ENCODE measurements at places on chromosomes 1 and 21.

GRCh38 chr1:42529724-42530181 lies 66.7 kb downstream of the CCDC30 start:
- DNase-seq = no peak

DNA sequence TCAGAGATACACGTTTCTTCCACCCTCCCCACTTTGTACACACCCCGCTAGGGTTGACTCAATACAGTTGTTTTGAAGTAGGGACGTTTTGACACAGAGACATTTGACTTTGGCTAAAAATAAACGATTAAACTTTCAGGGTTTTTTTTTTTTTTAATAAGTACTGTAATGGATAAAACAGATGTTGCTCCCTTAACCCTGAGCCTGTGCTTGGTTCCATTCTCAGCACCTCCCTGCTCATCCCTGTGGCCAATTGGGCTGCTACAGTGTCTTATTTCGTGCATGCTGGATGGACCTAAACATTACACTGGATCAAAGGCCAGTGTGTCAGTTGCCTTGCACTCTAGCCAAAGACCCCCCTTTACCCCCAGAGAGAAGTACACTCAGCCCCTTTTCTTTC lies 16.9 kb downstream of the GRHL3 start:
- no peak for DNase-seq

GRCh38 chr1:26922431-26922729 lies 837 bp downstream of the NUDC start:
- DNase-seq = no peak

DNA sequence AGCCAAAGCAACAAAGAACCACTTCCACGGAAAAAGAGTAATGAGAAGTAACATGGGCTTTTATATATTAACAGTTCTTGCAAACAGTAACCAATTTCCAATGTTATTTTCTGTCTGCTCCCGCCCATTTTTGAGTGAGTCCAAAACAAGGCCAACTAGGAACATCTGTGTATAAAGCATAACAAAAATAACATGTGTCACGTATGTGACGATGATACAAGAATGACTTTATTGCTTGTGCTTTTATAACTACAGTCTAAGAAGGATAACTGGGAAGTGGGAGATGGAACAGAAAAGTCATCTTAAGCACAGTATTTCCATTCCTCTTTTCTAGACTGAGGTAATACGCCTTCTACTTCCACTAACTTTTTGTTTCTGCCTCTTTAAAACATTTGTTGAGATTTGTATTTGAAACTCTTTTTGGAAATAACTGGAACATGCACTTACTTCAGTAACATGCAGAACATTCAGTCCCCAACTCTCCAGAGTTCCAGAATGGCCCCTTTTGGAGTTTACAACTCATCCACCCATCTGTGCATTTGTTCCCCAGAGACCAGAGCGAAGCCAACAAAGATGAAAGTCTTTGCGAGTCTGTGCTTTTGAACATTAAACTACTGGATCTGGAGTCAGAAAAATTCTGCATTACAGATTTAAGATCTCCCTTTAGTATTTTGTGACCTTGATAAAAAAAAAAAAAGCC lies 143.0 kb upstream of the ZRANB2 start:
- DNase-seq = no peak

DNA sequence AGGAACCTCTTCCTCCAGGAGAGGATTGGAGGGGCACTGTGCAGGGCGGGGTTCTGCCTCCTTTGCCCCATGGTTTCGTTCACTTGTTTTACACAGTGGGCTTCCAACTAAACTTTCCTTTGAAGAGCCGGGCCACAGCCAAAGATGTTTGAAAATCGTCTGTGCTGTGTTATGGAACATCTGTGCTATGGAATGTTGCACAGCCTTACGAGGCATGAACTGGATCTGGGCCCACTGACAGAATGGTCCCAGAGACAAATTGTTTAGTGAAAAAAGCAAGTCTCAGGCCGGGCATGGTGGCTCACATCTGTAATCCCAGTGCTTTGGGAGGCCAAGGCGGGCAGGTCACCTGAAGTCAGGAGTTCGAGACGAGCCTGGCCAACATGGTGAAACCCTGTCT lies 12.6 kb upstream of the MEF2D start:
- DNase-seq = no peak

- no peak for DNase-seq
Observed at GRCh38 chr1:71417421-71417820, 336.6 kb upstream of the ZRANB2 start.

DNA sequence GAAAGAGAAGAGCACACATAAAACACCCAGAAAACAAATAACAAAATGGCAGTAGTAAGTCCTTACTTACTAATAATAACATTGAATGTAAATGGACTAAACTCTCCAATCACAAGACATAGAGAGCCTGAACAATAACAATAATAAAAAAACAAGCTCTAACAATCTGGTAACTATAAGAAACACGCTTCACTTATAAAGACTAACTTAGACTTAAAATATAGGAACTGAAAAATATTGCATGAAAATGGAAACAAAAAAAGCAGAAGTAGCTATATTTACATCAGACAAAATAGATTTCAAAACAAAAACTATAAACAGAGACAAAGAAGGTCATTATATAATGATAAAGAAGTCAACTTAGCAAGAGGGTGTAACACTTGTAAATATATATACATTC lies 83.1 kb upstream of the LYPLAL1 start:
- DNase-seq = no peak

- DNase-seq = no peak
Observed at GRCh38 chr21:20789729-20790500, 208.3 kb upstream of the NCAM2 start.

DNA sequence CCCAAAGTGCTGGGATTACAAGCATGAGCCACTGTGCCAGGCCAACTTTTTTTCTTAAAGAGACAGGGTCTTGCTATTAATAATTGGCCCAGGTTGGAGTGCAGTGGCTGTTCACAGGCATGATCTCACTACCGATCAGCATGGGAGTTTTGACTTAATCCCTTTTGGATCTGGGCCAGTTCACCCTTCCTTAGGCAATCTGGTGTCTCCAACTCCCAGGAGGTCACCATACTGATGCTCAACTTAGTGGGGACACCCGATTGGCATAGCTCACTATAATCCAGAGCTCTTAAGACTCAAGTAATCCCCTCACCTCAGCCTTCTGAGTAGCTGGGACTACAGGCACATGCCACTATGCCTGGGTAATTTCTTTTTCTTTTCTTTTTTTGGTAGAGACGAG lies 64.2 kb upstream of the SCYL3 start:
- no peak for DNase-seq

GRCh38 chr21:16095005-16095404 lies 365.2 kb downstream of the USP25 start:
- no peak for DNase-seq

DNA sequence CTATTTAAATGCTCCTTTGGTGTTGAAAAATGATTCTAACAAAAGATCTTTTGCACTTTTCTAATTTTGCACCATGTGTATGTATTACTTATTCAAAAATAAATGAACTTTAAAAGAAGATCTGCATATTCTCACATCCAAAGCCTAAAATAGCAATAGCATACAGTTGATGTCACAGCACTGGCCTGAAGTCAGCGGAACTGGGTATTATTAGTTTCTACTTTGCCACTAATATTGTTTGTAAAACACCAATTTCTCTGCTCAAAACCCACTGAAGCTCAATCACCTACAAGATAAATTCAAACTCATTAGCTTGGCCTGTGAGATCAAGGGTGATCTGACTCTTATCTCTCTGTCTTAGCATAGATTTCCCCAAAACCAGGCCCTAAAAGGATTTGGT lies 34.5 kb upstream of the BCAR3 start:
- no peak for DNase-seq
